ENCODE measurements at places on chromosomes 7 and 10. TPM values are rescaled to one million over a fixed set of nuclear protein-coding genes. Genes with fewer than 3 reads are reported as not detected.

DNA sequence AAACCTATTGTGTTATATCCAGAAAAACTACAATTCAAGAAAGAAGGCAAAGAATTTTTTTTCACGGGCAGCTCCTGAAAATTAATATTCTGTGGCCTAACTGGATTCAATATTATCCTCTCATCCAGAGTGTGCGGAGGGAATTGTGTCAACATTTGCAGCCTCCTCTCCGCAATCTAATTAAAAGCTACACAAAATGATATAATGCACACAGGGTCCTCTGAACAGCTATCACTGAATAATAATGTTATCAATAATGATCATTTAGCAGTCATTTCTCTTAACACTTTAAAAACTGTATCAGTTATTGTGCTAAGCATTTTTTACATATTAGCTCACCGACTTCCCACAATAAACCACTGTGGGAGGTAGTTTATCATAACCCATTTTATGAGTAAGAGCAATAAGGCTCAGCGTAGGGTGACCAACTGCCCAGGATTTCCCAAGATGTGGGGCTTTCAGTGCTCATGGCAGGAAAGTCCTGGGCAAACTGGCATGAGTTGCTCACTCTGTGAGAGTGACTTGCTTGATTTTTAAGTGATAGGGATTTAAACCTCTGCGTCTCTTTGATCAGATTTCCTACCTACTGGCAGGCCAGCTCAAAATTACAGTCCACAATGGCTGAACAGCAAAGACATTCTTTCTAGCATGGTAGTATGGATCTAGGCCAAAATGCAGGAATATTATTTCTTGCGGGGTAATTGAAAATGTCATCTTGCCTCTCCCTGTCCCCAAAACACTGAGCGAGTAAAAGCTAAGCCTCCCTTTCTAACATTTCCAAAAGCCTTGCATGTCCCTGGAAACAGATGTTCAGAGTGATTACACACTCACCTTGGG is 65.7 kb downstream of the AOAH start:
- DNase-seq: no peak
- peaks cover 14% of the 10 kb centered on the region for H3K4me1 ChIP-seq
- no peaks in the 10 kb centered on the region for H3K27me3 ChIP-seq
- no peaks in the 10 kb centered on the region for H3K36me3 ChIP-seq
- H3K4me3 ChIP-seq: no peak overlapping the region

- H3K4me1 ChIP-seq: peaks cover 59% of the 10 kb centered on the region
- no peak overlapping the region for H3K27ac ChIP-seq
- no peaks in the 10 kb centered on the region for H3K36me3 ChIP-seq
- H3K4me3 ChIP-seq: no peak overlapping the region
Measured at GRCh38 chr7:130371046-130371445, 9.2 kb upstream of the CPA1 start.

GRCh38 chr7:116148626-116149025 is 61.7 kb upstream of the TES start:
- H3K4me1 ChIP-seq: no peaks in the 10 kb centered on the region
- no peak for DNase-seq
- H3K4me3 ChIP-seq: no peak overlapping the region
- H3K27ac ChIP-seq: no peak overlapping the region
- peaks cover 57% of the 10 kb centered on the region for H3K27me3 ChIP-seq
- no peaks in the 10 kb centered on the region for H3K36me3 ChIP-seq

GRCh38 chr10:110039254-110039653 is 31.5 kb downstream of the ADD3 start:
- no peaks in the 10 kb centered on the region for H3K27me3 ChIP-seq
- H3K4me3 ChIP-seq: no peak overlapping the region
- peaks cover 9% of the 10 kb centered on the region for H3K4me1 ChIP-seq

DNA sequence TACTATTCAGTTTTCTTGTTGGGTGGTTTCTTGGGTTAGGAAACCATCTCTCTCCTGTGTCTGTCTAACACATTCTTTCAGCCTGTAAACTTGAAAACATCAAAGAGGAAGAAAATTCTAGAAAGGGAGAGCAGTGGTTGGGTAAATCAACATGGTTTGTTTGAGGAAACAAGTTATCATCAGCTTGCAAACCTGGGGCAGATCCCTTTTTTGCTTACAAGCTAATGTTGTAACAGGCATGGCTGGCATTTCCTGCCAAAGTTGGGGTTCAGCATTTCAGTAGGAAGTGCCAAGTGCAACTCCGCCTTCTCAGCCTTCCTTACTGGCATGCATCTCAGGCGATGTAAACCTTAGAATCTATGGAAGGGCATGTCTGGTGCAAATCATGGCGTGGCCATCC is 112.6 kb downstream of the EEPD1 start:
- no peak for DNase-seq
- H3K4me3 ChIP-seq: no peak overlapping the region
- H3K27ac ChIP-seq: no peak overlapping the region

The OGDHL gene
- 25.4 TPM for polyA plus RNA-seq

DNA sequence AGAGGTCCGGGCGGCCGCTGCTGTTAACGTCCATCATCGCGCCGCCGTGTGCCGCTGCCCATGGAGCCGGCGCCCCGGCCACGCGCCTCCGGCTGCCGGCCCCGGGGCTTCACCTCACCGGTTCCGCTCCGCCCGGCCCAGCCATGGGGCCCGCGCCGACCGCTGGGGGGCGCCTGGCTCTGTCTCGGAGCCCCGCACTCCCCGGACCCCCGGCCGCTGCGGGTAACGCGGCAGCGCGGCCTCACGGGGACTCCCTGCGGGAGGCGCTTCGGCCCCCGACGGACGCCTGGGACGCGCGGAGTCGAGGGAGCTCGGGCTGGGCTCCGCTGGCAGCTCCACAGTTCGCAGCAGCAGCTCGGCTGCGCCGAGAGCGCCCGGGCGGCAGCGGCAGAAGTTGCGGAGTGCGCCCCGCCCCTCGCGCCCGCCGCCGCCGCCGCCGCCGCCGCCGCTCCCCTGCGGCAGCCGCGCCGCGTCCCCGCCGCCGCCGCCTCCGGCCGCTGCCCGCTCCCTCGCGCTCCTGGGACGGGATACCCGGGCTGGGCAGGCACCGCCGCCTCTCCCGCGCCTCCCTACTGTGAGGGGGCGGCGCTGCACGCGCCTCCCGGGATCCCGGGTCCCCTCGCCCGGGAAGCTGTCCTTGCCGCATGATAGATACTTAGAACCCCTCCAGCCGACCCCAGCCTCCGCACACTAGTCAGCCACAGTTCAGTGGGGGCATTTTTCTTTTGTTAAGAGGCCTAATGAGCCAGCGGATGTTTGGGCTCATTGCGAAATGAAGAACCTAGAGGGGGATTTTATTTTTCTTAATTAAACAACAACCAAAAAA is at the start of gene HTR7:
TSS of gene HTR7 (minus strand) at position 405 of the 826 bp plus-strand sequence. CDS start at position 37, 368 bp downstream.
- no peak within 1 kb of the TSS for H3K27ac ChIP-seq
- DNase-seq: peak; percentile 90
- no peaks in the 10 kb centered on the region for H3K36me3 ChIP-seq
- H3K4me1 ChIP-seq: peaks cover 8% of the 10 kb centered on the region

The CRTAC1 gene
- 0.05 TPM for polyA plus RNA-seq

DNA sequence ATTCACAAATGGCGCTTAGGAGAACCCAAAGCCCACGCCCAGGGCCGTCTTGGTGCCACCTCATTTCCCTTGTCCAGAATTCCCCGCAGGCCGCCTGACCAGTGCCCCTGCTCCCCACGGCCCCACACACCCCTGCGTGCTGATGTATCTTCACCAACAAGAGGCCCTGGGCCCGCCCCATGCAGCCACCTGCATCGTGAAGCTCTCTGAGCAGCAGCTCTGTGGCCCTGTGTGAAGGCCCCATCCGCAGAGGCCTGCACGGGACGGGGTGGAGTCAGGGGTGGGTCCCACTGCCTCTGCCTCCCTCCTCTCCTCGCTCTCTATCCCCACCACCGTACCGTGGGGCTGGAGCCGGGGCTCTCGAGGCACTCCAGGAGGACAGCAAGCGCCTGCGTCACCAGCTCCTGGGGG is 14.7 kb downstream of the BRAT1 start:
- DNase-seq: peak; percentile 34
- H3K36me3 ChIP-seq: peaks cover 56% of the 10 kb centered on the region
- no peak overlapping the region for H3K27ac ChIP-seq
- H3K4me3 ChIP-seq: no peak overlapping the region
- H3K27me3 ChIP-seq: no peaks in the 10 kb centered on the region
- no peaks in the 10 kb centered on the region for H3K4me1 ChIP-seq

GRCh38 chr7:150377196-150377595 is 1.9 kb upstream of the ZNF775 start:
- no peaks in the 10 kb centered on the region for H3K27me3 ChIP-seq
- no peak for DNase-seq
- H3K4me1 ChIP-seq: peaks cover 36% of the 10 kb centered on the region
- no peak overlapping the region for H3K4me3 ChIP-seq
- peaks cover 29% of the 10 kb centered on the region for H3K36me3 ChIP-seq

The TEX36 gene
- not detected for polyA plus RNA-seq

GRCh38 chr10:56318816-56319215 is 42.2 kb downstream of the ZWINT start:
- H3K4me1 ChIP-seq: no peaks in the 10 kb centered on the region
- no peak overlapping the region for H3K27ac ChIP-seq
- H3K4me3 ChIP-seq: no peak overlapping the region
- no peaks in the 10 kb centered on the region for H3K27me3 ChIP-seq
- DNase-seq: no peak
- H3K36me3 ChIP-seq: no peaks in the 10 kb centered on the region

The FGFR2 gene
- not detected for polyA plus RNA-seq

GRCh38 chr7:28315565-28316410 is 96.5 kb upstream of the CREB5 start:
- H3K36me3 ChIP-seq: no peaks in the 10 kb centered on the region
- peak; percentile 80 for DNase-seq
- H3K4me3 ChIP-seq: no peak overlapping the region
- peaks cover 29% of the 10 kb centered on the region for H3K27me3 ChIP-seq
- H3K27ac ChIP-seq: peak overlapping the region; percentile 57

DNA sequence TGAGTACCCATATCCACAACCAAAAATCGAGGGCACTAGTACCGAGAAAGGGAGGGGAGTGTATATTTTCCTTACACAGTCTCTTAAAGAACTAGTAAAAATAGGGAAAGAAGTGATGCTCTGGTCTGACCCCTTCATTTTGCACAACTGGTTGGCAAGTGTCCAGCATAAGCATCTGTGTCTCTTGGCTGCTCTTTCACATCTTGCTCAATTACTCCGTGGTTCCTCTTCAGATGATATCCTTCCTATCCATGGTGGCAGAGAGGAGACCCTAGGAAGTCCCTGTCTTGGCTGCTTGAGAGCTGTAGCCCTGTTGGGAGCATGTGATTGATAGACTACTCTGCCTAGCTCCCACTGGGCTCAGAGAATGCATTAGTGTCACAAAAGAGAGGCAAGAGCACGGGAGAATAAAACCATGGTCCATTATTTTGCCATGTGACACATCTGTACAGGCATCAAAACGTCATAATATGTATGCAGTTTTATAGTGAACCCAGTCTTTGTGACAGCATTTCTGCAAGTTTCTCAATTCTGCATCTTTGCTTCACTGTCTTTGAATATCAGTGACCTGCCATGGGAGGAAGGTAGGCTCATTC is 111.8 kb upstream of the ANKRD1 start:
- H3K27me3 ChIP-seq: no peaks in the 10 kb centered on the region
- H3K4me3 ChIP-seq: no peak overlapping the region
- H3K27ac ChIP-seq: peak overlapping the region; percentile 89
- no peak for DNase-seq

DNA sequence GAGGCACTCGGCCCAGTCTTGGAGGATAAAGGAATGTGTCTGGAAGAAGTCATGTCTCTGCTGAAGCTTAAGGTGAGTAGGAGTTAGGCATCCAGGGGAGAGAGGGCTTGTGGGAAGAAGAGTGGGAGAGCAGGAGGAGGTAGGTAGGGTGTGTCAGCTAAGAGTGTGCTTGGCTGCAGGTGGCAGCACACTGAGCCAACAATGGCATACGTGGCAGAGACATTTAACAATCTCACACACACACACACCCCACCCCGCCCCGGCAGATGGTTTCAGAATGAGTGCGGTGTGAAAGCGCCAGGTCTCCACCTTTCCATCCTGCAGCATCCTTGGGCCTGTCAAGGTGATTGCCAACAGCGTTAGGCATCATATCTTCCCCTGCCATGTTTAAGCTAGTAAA is 11.2 kb upstream of the ARPC1A start:
- H3K36me3 ChIP-seq: no peaks in the 10 kb centered on the region
- no peak overlapping the region for H3K27ac ChIP-seq
- no peak overlapping the region for H3K4me3 ChIP-seq

The PLXDC2 gene
- polyA plus RNA-seq: 2.5 TPM

The OR2A1 gene
- not detected for polyA plus RNA-seq

DNA sequence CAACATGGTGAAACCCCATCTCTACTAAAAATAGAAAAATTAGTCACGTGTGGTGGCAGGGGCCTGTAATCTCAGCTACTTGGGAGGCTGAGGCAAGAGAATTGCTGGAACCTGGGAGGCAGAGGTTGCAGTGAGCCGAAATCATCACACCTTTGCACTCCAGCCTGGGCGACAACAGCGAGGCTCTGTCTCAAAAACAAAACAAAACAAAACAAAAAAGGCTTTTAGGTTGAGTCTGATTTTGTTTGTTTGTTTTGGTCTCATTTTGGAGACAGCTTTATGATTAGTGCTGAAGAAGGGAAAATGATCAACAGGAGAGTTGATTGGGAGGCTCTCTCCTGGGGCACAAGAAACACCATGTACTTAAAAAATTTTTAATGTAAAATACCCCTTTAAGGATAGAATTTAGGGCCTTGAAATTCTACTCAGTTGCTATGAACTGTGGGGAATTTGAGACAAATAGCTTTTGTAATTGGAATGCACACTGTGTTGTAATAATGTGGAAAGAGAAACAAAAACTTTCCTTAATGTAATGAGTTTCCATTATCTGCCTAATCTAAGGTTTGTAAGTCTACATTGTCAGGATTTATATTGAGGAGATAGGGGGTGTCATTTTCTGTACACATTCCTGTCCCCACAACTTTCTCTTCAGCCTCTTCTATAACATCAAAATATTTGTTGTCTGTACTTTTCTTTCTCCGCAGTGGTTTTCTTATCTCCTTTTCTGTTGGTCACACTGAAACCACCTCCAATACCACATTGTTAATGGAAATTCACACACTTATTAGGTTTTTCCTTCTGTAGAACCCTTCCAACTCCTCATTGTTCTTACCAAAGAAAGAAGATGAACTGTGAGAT is 41.3 kb downstream of the ARID5B start:
- DNase-seq: no peak
- peaks cover 54% of the 10 kb centered on the region for H3K4me1 ChIP-seq
- H3K27me3 ChIP-seq: no peaks in the 10 kb centered on the region
- H3K4me3 ChIP-seq: no peak overlapping the region
- peaks cover 25% of the 10 kb centered on the region for H3K36me3 ChIP-seq

GRCh38 chr7:47387506-47387905 is 194.4 kb downstream of the TNS3 start:
- no peaks in the 10 kb centered on the region for H3K4me1 ChIP-seq
- DNase-seq: no peak
- no peak overlapping the region for H3K4me3 ChIP-seq
- H3K36me3 ChIP-seq: peaks cover 78% of the 10 kb centered on the region

DNA sequence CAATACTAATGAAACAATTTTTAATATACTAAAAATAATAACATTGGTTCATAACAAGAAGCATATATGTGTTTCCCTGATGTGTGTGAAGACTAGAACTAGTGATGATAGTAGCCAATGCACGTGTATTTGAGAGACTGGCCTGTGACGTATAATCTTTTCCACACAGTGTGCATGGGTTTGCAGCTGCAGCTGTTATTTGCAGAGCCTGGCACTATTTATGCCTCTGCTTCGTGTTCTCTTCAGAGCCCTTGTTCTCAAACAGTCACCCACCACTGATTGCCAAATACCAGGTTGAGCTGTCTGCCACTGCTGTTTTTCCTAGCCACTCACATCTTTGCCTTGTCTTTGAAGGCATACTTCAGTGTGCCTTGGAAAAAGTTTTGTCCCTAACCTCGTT is 531.7 kb downstream of the ETV1 start:
- no peaks in the 10 kb centered on the region for H3K4me1 ChIP-seq
- H3K27me3 ChIP-seq: no peaks in the 10 kb centered on the region
- H3K4me3 ChIP-seq: no peak overlapping the region
- no peak for DNase-seq
- no peaks in the 10 kb centered on the region for H3K36me3 ChIP-seq
- no peak overlapping the region for H3K27ac ChIP-seq
